ENCODE measurements at places on chromosomes 7 and 10.

GRCh38 chr10:72010234-72010973 is 46.2 kb downstream of the CHST3 start:
- H3K27me3 ChIP-seq = no peaks in the 10 kb centered on the region
- DNase-seq = no peak
- H3K4me3 ChIP-seq = no peak overlapping the region
- peaks cover 2% of the 10 kb centered on the region for H3K4me1 ChIP-seq
- H3K27ac ChIP-seq = no peak overlapping the region

- H3K4me1 ChIP-seq = no peaks in the 10 kb centered on the region
- H3K36me3 ChIP-seq = peaks cover 4% of the 10 kb centered on the region
- no peaks in the 10 kb centered on the region for H3K27me3 ChIP-seq
- no peak overlapping the region for H3K27ac ChIP-seq
These were observed 14.7 kb upstream of the TMEM236 start for GRCh38 chr10:17737027-17737965.

GRCh38 chr10:78552261-78552811 is 516.4 kb upstream of the ZMIZ1 start:
- H3K4me1 ChIP-seq = no peaks in the 10 kb centered on the region
- no peak overlapping the region for H3K27ac ChIP-seq
- no peak overlapping the region for H3K4me3 ChIP-seq
- H3K27me3 ChIP-seq = peaks cover 43% of the 10 kb centered on the region
- no peak for DNase-seq

- H3K27ac ChIP-seq = no peak overlapping the region
- peaks cover 3% of the 10 kb centered on the region for H3K36me3 ChIP-seq
- no peak overlapping the region for H3K4me3 ChIP-seq
These were observed 41.8 kb downstream of the PFKFB3 start for GRCh38 chr10:6244510-6244909.

- H3K36me3 ChIP-seq = no peaks in the 10 kb centered on the region
- no peak overlapping the region for H3K4me3 ChIP-seq
- no peak overlapping the region for H3K27ac ChIP-seq
- no peak for DNase-seq
These were observed 10.1 kb downstream of the CFTR start for GRCh38 chr7:117489911-117490310.

DNA sequence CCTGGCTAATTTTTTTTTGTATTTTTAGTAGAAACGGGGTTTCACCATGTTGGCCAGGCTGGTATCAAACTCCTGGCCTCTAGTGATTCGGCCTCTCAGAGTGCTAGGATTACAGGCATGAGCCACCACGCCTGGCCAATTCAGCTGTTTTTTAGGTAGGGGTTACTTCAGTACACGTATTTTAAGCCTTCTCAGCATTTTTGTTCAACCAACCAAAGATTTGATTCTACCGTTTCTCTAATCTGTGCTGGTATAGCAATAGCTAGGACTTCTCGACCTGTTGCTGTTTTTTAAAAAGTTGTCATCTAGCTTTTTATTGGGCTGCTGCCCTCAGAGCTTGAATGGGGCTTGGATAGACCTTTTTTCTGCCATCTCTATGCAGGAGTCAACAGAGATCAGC is 34.9 kb downstream of the PROSER2 start:
- peaks cover 2% of the 10 kb centered on the region for H3K36me3 ChIP-seq
- H3K27ac ChIP-seq = no peak overlapping the region
- peaks cover 13% of the 10 kb centered on the region for H3K4me1 ChIP-seq
- no peak for DNase-seq

GRCh38 chr7:26645121-26645520 is 219.3 kb downstream of the SKAP2 start:
- DNase-seq = no peak
- H3K27ac ChIP-seq = no peak overlapping the region
- H3K27me3 ChIP-seq = no peaks in the 10 kb centered on the region
- H3K4me1 ChIP-seq = no peaks in the 10 kb centered on the region
- no peak overlapping the region for H3K4me3 ChIP-seq

- H3K27me3 ChIP-seq = no peaks in the 10 kb centered on the region
- no peak for DNase-seq
- H3K4me1 ChIP-seq = no peaks in the 10 kb centered on the region
These were observed 306.0 kb upstream of the TMEM229A start for GRCh38 chr7:124338861-124339260.

DNA sequence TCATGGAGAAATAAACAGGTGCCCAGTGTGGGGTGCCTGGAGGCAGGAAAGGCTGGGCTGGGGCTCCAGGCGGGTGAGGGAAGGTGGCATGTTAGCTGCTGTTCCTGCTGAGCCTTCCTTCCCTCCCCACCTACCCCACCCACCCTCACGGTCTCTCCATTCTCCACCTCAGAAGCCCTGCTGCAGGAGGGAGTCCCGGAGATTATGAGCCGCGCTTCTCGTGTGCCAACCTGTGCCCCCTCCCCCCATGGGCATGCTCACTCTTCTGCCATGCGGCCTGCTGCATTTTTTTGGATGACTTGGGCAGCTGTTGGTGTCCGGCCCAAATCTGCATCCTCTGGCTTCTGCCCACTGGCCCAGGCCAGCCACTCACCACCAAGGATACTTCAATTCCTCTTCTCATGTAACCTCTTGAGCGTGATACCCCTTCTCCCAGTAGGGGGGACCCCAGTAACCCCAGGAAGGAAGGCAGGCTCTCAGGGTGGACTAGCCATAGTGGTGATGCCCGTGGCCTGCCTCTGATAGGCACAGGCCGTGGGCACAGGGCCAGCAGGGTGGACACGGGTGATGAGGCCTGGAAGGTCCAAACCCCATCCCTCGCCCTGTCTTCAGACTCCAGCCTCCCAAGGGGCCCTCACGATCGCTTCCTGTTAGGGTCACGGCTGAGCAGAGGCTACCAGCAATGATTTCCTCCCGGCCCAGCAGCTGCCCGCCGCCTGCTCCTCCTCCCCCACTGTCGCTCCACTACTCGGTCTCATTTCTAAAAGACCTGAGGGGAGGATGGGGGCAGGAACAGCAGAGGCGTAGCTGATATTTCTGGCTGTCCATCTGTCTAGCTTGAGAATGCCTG is 27.8 kb downstream of the UNC5B start:
- H3K27ac ChIP-seq = no peak overlapping the region
- no peaks in the 10 kb centered on the region for H3K4me1 ChIP-seq
- DNase-seq = no peak
- no peak overlapping the region for H3K4me3 ChIP-seq
- H3K27me3 ChIP-seq = peaks cover 47% of the 10 kb centered on the region

DNA sequence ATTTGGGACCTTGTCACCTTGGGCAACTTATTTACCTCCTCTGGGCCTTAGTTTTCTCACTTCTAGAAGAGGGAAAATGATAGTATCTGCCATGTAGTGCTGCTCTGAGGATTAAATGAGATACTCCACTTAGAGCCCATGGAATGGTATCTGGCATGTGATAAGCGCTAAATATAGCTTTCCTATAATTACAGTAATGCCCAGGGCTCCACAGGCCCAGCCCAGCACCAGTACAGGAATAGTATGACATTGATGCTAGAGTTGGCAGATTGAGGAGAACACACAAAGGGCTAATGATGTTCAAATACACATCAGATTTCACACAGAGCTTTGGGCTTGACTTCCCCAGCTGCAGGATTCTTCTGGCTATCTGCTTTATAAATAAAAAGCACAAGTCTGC is 34.9 kb downstream of the FAS start:
- H3K36me3 ChIP-seq = peaks cover 12% of the 10 kb centered on the region
- H3K4me1 ChIP-seq = peaks cover 3% of the 10 kb centered on the region
- peak overlapping the region; percentile 2 for H3K27ac ChIP-seq

DNA sequence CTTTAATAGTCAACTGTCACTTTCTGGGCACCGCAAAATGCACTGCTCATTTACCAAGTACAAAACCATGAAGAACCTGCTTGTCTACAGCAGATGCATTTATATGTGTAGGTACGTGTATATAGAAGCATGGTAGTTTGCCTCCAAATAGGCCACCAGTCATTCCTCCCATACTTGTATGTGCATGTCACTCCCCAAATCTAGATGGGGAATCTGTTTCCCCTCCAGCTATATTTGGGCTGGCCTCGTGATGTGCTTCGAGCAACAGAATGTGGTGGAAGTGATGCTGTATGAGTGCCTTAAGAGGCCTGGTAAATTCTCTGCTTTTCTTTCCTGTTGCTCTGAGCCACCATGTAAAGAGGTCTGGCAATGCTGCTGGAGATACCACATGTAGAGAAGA is 47.1 kb downstream of the PSMC2 start:
- H3K4me1 ChIP-seq = no peaks in the 10 kb centered on the region
- peaks cover 2% of the 10 kb centered on the region for H3K36me3 ChIP-seq
- peaks cover 28% of the 10 kb centered on the region for H3K27me3 ChIP-seq
- DNase-seq = no peak

GRCh38 chr7:73351447-73352167 is 23.6 kb downstream of the FKBP6 start:
- peaks cover 3% of the 10 kb centered on the region for H3K27me3 ChIP-seq
- H3K27ac ChIP-seq = no peak overlapping the region
- no peak overlapping the region for H3K4me3 ChIP-seq
- no peaks in the 10 kb centered on the region for H3K4me1 ChIP-seq
- no peak for DNase-seq

GRCh38 chr7:42877862-42878261 is 34.0 kb downstream of the C7orf25 start:
- H3K4me3 ChIP-seq = no peak overlapping the region
- no peaks in the 10 kb centered on the region for H3K36me3 ChIP-seq
- no peak for DNase-seq

DNA sequence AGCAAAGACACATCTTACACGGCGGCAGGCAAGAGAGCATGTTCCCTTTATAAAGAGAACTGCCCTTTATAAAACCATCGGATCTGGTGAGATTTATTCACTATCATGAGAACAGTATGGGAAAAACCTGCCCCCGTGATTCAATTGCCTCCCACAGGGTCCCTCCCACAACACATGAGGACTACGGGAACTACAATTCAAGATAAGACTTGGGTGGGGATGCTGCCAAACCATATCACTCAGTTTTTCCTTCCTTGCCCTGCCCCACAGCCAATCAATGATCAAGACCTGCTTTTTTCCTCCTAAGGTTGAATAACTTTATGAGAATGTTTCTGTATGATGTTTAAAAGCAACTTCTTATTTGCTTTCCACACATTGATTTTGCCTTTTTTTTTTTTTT is 3.1 kb upstream of the PTPRE start:
- H3K27me3 ChIP-seq = peaks cover 77% of the 10 kb centered on the region
- H3K27ac ChIP-seq = no peak overlapping the region
- H3K4me1 ChIP-seq = no peaks in the 10 kb centered on the region
- no peak overlapping the region for H3K4me3 ChIP-seq
- DNase-seq = no peak

DNA sequence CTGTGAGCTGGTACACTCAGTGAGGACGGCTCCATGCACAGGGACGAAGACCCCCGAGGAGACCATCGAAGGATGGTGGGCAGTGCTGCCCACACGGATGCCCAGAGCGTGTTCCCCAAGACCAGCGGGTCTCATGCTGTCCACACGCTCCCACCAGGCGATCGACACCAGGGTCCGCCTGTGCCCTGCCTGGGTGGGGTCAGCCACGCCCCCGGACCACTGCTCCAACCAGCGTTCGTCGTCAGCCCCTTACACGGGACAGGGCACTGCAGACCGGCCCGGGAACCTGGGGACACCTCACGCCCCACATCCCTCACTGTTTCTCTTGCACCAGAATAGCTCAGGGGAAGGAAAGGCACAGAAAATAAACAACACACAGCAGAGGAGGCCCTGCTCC is 223.5 kb downstream of the DNAJB6 start:
- no peak for DNase-seq
- no peak overlapping the region for H3K27ac ChIP-seq
- H3K36me3 ChIP-seq = no peaks in the 10 kb centered on the region
- H3K27me3 ChIP-seq = no peaks in the 10 kb centered on the region

- H3K27ac ChIP-seq = no peak overlapping the region
- no peaks in the 10 kb centered on the region for H3K36me3 ChIP-seq
- no peak for DNase-seq
These were observed 510.4 kb downstream of the SUGCT start for GRCh38 chr7:40645197-40645596.

GRCh38 chr7:37918526-37918925 is 1.9 kb upstream of the SFRP4 start:
- peaks cover 21% of the 10 kb centered on the region for H3K4me1 ChIP-seq
- peaks cover 84% of the 10 kb centered on the region for H3K27me3 ChIP-seq
- DNase-seq = no peak
- H3K27ac ChIP-seq = no peak overlapping the region
- H3K4me3 ChIP-seq = no peak overlapping the region
- H3K36me3 ChIP-seq = peaks cover 3% of the 10 kb centered on the region

DNA sequence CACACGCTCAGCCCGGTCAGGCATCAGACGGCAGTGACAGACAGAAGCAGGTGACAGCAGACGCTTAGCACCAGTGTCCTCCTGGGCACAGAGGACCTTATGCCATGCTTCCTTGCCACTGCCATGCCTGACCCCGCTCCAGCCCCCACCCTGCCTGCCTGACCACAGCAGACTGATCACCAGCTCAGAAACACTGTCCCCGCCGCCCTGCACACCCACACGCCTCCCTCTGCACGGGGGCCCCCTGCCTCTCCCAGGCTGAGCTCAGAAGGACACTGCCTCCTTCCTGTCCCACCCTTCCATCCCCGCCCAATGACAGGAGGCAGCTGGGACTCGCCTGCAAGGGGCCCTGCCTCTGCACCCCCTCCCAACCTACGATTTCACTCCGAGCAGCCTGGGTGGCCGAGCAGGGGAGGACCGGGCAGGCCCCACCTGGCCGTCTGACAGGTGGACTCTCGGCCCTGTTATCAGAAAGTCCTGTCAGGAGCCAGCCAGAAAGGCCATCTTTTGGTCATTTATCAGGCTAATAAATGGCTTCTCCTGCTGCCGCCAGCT is 183.4 kb downstream of the ELFN1 start:
- H3K27ac ChIP-seq = no peak overlapping the region
- H3K27me3 ChIP-seq = no peaks in the 10 kb centered on the region
- H3K36me3 ChIP-seq = peaks cover 9% of the 10 kb centered on the region

DNA sequence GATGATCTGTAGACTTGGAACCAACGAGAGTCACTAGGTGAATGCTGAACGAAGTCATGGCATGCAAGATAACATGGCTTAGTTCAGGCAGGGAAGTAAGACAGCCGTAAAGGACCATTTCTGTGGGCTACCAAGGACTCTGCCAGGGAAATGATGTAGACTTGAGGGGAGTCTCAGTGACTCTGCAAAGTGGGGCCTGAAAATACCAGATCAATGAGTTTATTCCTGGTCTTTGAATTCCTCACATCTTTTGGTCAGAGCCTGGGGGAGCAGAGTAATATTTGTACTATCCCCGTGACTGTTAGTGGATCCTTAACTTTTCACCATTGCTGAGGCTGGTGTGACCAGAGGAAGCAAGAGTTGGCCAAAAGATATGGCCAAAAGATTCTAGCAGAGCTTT is 60.7 kb upstream of the INHBA start:
- H3K27ac ChIP-seq = no peak overlapping the region
- H3K27me3 ChIP-seq = no peaks in the 10 kb centered on the region
- no peaks in the 10 kb centered on the region for H3K36me3 ChIP-seq
- H3K4me3 ChIP-seq = no peak overlapping the region

GRCh38 chr10:125023862-125024496 is 82.1 kb downstream of the ZRANB1 start:
- H3K36me3 ChIP-seq = peaks cover 5% of the 10 kb centered on the region
- DNase-seq = no peak
- H3K4me1 ChIP-seq = peaks cover 4% of the 10 kb centered on the region
- H3K27ac ChIP-seq = no peak overlapping the region

All from effector memory CD8-positive, alpha-beta T cell (primary cell).